Stimulated activated CD8-positive, alpha-beta memory T cell treated with anti-CD3 and anti-CD28 coated beads, Interleukin-7, amount 100 ng/mL, for 1 hour (primary cell): ENCODE measurements at places on chromosomes 2 and 18.

DNA sequence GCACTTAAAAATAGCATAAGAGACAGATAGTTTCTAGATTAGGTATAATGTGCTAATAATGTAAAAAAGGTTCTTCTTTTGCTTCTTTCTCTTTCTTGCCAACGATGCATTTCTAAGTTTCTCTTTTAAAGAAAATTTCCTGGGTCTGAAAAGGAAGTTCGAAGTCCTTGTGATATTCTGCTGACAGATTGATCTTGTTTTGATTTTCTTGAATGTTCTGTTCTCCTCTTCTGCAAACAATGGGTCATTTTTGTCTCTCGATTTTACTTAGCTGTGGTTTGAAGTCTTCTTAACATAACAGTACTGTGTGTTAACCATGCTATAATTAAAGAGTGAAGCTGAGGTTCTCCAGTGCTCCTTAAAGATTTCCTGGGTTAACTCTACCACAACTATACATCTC is 61.1 kb upstream of the ACYP2 start:
- no peak for DNase-seq

- peak; percentile 22 for DNase-seq
Observed at GRCh38 chr2:224025874-224026273, 13.2 kb downstream of the SERPINE2 start.

DNA sequence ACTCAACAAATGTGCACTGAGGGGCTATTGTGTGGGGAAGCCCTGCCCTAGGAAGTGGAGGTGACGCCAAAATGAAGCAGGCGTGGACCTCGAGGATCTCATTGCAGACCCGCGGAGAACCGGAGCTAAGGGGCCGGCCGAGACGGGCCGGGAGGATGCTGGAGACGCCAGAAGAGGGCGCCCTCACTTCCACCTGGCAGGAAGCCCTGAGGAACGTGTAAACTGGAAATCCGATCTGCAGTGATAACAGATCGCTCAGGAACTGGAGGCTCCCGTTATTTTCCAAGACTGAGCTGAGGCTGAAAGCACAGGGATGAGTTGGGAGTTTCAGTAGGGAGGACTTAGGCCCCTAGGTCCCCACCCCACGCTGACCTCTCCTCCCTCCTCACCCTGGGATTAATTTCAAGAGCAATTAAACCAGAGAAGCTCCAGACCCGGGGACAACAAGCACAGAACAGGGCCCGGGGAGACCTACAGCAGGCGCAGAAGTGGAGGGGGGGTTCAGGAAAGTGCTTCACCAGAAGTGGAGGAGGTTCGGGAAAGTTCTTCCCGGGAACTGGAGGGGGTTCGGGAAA is 7.7 kb upstream of the COL6A3 start:
- DNase-seq, result peak; percentile 60

DNA sequence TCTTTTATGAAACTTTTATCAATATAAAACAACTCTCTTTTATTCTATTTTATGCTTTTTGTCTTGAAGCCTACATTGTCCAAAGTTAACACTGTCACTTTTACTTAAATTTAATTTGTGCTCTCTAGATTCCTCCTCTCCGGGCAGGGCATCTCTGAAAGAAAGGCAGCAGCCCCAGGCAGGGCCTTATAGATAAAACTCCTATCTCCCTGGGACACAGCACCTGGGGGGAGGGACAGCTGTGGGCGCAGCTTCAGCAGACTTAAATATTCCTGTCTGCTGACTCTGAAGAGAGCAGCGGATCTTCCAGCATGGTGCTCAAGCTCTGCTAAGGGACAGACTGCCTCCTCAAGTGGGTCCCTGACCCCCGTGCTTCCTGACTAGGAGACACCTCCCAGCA is 447.7 kb upstream of the FANCL start:
- DNase-seq, result no peak

DNA sequence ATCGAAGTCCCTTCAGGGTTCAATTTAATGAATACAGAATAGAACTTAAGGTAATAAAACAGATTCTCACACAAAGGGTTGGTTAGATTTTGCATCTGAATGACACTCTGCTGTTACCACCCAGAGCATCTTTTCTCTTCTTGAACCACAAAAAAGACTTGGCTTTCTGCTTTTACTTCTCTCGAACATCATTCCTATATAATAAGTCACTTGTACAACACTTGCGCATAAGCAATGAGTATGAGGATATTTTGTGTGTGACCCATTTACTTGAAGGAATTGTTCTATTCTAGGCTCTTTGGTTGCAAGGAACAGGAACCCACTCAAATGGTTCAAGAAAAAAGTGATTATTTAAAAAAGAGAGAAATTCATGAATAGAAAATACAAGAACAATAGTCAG is 126.2 kb downstream of the NUP35 start:
- DNase-seq, result no peak

- DNase-seq, result no peak
Observed at GRCh38 chr2:241860184-241861078, 1.7 kb upstream of the PDCD1 start.

- DNase-seq, result no peak
Observed at GRCh38 chr18:56379256-56379655, 259.1 kb downstream of the TXNL1 start.

GRCh38 chr2:100953406-100954043 is 48.6 kb upstream of the RPL31 start:
- no peak for DNase-seq

- no peak for DNase-seq
Observed at GRCh38 chr2:74602586-74603281, 45.4 kb downstream of the M1AP start.

DNA sequence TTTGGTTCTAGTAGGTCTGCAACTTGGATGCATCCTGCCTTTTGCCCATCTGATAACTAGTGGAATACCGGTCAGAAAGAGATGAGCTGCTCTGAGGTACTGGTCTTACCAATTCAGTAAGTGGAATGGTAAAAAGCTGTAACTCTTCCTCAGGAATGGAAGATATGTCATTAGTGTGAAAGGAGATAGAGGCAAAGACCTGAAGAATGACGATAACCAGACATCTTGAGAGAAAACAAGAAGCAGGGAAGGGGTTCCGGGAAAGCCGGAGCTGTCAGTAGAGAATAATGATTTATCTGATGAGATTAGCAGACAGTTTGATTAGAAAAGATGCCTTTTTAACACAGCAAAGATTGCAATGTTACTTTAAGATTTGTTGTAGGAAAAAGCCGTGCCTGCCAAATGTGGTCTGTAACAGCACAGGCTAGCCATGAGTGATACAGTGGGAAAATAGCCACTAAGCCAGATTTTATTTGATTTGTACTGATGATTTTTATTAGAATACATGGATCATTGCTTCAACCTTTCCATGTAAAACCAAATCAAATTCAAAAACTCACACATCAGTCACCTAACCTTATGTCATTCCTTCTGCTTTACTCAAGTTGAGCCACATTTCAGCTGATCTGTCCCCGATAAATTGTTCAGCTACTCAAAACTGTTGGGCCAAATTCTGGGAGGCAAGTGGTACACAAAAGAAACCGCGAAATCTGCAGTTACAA is 110.0 kb downstream of the TCF4 start:
- no peak for DNase-seq

DNA sequence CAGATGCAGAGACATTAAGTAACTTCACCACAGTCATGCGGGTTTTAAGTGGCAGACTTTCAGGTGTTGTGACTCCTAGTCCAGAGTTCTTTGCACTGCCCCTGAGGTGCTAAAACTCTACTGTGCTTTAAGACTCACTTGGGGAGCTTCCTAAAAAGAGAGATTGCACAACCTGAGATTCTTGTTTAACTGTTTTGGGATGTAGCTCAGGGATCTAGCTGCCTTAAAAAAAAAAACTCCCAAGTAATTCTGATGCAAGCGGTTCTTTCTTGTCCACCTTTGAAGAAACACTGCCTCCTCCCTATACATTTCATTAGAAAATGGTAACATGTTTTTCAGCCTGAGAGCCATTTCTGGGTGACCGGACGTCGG is 13.0 kb downstream of the IL37 start:
- DNase-seq, result no peak

DNA sequence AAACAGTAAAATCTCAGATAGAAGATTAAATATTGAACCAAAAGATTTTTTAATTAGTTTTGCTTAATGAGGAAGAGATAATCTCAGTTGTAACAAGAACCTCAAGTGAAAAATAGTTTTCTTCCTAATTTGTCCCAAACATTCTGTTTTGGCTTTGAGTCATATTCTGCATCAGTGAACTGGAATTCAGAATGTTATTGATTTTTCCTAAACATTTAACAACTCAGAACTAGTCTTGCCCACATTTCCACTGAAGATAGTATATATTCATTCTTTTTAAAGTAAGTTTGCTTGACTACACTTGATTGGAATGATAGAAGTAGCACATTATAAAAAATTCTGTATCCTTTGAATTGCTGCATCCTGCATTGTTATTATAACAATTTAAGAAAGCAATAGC is 85.7 kb upstream of the UGP2 start:
- no peak for DNase-seq
